Mesothelial cell of epicardium (in vitro differentiated cells): ENCODE measurements at places on chromosomes 1 and 21. TPM values are rescaled to one million over a fixed set of nuclear protein-coding genes. Genes with fewer than 3 reads are reported as not detected.

- H3K27ac ChIP-seq, result peak overlapping the region; percentile 77
- DNase-seq, result no peak
- no peaks in the 10 kb centered on the region for H3K36me3 ChIP-seq
These were observed 46.3 kb upstream of the TARBP1 start for GRCh38 chr1:234525099-234525799.

GRCh38 chr1:76351655-76352054 lies 277.1 kb downstream of the ST6GALNAC3 start:
- H3K4me3 ChIP-seq, result no peak overlapping the region
- DNase-seq, result no peak
- H3K27me3 ChIP-seq, result no peaks in the 10 kb centered on the region

DNA sequence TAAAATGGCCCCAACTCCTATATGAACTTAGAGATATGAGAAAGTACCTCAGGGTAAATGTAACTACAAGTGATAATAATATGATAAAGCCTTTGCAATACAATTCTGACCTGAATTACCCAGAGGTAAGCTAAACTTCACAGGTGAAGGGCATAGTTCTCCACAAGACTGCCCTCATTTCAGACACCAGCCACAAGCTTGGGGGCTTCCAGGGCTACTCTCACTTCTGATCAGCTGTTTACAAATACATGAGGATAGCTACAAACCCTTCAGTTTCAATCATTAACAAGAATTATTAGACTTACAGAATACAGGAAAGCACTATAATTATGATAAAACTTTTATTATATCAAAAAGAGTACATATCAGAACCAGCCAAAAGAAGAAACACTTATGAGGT lies 18.7 kb upstream of the DPH5 start:
- H3K4me3 ChIP-seq, result no peak overlapping the region
- no peak for DNase-seq
- H3K4me1 ChIP-seq, result peaks cover 5% of the 10 kb centered on the region
- peak overlapping the region; percentile 79 for H3K27ac ChIP-seq
- H3K36me3 ChIP-seq, result peaks cover 19% of the 10 kb centered on the region

Gene GPX7
- total RNA-seq, result 57.7 to 62.6 TPM (median 61.8 TPM) in 3 replicates
